ENCODE measurements at places on chromosomes 12 and 14. TPM values are rescaled to one million over a fixed set of nuclear protein-coding genes. Genes with fewer than 3 reads are reported as not detected.
A peak's percentile ranks its signal among the peaks of the same experiment; 100 is the strongest.

DNA sequence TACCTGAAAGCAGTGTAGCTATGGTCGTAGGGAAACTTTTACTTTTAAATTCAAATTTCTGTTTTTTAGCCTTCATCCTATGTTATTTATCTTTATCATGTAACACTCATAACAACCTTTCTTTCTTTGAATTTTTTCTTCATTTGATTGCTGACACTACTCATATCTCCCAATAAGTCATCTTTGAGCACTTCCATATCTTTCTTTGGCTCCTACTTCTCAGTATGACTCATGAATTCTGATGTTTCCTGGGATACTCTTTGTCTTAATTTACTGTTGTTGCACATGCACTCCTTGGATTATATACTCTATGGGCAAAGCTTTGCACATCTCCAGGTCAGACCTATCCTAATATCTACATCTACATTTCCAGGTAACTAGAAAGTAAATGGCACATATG, 18.1 kb upstream of the IAPP start:
- no peak for DNase-seq
- no peak overlapping the region for H3K27ac ChIP-seq
- H3K36me3 ChIP-seq: no peaks in the 10 kb centered on the region
- H3K4me1 ChIP-seq: no peaks in the 10 kb centered on the region

DNA sequence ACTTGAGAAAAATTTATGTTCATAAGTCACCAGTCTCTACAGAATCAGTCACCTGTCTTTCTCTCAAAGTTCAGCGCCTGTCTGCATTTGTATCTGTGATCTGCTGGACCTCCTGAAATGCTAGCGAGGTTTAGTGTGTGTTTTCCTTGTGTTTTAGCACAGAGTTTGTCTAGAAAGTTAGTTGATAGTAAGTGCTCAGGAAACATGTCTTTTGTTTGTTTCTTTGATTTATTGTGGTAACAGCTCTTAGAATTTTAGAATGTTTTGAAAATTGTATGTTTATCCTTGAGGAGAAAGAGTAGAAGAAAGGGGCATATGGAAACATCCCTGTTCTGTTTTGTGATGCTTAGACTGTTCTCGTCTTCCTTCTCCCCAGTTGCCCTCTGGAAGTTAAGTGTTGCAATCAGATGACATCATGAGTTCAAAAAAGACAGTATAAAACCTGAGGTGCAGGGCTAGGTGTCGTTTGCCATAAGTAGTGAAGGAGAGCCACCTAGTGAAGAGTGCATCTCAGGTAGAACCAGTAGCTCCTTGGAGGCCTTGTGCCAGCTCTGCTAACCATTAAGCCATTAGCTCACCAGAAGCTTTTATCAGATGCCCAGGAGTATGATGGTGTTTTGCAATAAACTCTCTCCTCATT, 44.8 kb downstream of the FBXW8 start:
- no peaks in the 10 kb centered on the region for H3K36me3 ChIP-seq
- H3K4me1 ChIP-seq: no peaks in the 10 kb centered on the region
- no peaks in the 10 kb centered on the region for H3K27me3 ChIP-seq
- peak; percentile 45 for DNase-seq
- no peak overlapping the region for H3K4me3 ChIP-seq

DNA sequence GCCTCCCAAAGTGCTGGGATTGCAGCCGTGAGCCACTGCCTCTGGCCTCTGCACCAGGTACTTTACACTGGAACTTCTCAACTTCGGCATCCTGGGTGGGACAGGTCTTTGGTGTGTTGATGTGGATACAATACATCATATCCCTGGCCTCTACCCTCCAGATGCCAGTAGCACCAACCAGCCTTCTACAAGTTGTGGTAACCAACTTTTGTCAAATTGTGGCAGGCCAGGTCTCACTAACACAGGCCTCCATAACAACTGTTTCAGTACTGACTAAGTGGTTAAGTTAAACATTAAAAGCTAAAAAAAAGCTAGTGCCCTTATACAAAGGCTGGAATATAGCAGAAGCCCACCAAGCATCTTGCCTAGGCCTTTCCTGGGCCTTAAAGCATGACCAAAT, 232.9 kb downstream of the PCNX1 start:
- no peaks in the 10 kb centered on the region for H3K27me3 ChIP-seq
- no peaks in the 10 kb centered on the region for H3K36me3 ChIP-seq
- H3K4me1 ChIP-seq: peaks cover 12% of the 10 kb centered on the region
- H3K4me3 ChIP-seq: no peak overlapping the region

- no peaks in the 10 kb centered on the region for H3K27me3 ChIP-seq
- DNase-seq: no peak
- H3K4me1 ChIP-seq: no peaks in the 10 kb centered on the region
- H3K36me3 ChIP-seq: no peaks in the 10 kb centered on the region
- no peak overlapping the region for H3K4me3 ChIP-seq
- no peak overlapping the region for H3K27ac ChIP-seq
Measured at GRCh38 chr12:40313928-40314327, 89.1 kb downstream of the LRRK2 start.

DNA sequence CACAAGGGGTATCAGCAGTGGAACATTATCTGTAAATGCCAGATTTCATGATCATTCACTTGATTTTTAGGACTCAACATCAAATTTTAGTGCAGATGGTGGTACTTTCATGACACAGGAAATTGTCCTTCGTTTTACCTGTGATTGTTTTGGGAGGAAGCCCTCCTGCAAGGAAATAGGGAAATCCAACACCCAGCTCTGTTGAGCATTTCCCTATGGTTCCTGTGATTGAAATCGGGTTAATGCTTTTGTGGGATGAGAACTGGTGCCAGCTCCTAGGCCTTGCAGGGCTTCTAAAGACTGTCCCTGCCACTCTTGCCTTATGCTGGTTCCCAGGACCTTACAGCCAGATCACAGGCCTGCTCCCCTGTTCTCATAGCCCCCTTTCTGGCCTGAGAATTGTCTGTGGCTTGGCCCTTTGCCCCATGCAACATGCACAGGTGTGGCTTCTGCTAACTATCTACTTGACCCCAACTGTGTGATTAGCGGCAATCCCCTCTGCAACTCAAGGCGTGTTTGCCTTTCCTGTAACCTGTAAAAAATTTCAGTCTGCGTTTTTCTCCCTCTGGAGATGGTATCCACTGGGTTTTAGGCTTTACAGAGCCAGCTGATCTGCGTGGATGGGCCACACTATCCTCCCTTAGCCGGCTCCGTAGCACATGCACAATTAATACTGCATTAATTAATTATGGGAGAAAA, 112.5 kb downstream of the ETV6 start:
- DNase-seq: no peak
- H3K36me3 ChIP-seq: no peaks in the 10 kb centered on the region
- no peak overlapping the region for H3K4me3 ChIP-seq
- H3K27me3 ChIP-seq: no peaks in the 10 kb centered on the region
- H3K4me1 ChIP-seq: no peaks in the 10 kb centered on the region

- peak within 1 kb of the TSS; percentile 70 for H3K4me3 ChIP-seq
- peaks cover 21% of the 10 kb centered on the region for H3K4me1 ChIP-seq
- no peak within 1 kb of the TSS for H3K27ac ChIP-seq
- no peaks in the 10 kb centered on the region for H3K36me3 ChIP-seq
- peaks cover 9% of the 10 kb centered on the region for H3K27me3 ChIP-seq
Measured at GRCh38 chr12:42589465-42590329, at the start of gene PRICKLE1. TSS of gene PRICKLE1 (minus strand) at chr12:42589746. CDS start at chr12:42472516, 117,230 bp downstream.

DNA sequence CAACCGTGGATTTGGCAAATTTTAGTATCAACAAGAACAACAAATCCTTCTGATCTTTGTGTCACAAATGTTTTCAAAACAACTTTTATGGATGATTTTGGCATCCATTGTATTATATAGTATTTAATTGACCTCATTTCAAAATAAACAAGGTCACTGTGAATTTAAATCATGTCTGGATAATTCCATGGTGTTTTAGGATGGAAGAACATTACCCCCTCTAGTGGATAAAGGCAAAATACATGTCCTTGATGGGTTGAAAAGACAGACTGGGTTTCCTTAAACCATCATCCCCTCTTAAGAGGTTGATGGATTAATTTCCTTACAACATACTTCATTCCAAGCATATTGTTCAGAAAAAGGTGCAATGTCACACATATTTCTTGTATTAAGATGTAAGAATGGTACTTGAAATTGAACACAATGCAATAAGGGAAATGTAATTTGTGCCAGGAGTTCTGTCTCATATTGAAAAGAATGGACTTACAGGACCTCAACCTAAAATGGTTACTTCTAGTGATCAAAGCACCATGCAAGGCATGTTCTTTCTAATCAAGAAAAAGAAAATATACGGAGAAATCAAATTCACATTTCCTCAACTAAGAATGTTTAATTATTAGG, 352.0 kb downstream of the BCAT1 start:
- no peaks in the 10 kb centered on the region for H3K4me1 ChIP-seq
- no peaks in the 10 kb centered on the region for H3K36me3 ChIP-seq
- no peak overlapping the region for H3K27ac ChIP-seq
- H3K27me3 ChIP-seq: no peaks in the 10 kb centered on the region

The LAG3 gene
- total RNA-seq: 3.3 TPM

The RDH16 gene
- total RNA-seq: 0.59 TPM

The TAC3 gene
- not detected for total RNA-seq

The AVPR1A gene
- 0.07 TPM for total RNA-seq

The KIF26A gene
- 10.2 TPM for total RNA-seq

The PRKD1 gene
- total RNA-seq: not detected

The TOMM20L gene
- total RNA-seq: not detected

The MSRB3 gene
- total RNA-seq: 8.2 TPM

The NTN4 gene
- 4.3 TPM for total RNA-seq

All from HCT116 (cell line).